ENCODE measurements at places on chromosomes 7 and 10.

- no peak for DNase-seq
Observed at GRCh38 chr10:123888751-123889150, 2.9 kb downstream of the CPXM2 start.

DNA sequence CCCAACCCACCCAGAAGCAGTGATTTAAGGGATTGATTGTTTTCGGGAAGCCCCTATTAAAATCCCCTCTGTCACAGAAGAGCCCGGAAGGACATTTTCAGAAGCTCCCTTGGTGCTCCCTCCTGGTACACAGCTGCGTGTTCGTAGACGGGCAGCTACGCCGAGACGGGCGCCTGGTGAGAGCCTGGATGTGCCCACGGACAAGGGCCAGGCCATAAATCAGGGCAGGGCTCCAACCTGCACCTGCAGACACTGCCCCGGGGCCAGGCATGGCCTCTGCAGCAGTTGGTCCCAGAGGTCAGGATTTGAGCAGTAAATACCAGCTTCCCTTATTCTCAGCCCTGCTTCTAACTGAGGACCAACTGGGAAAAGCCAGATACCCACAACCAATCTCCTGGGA, 106.8 kb downstream of the PAXIP1 start:
- no peak for DNase-seq

- DNase-seq = no peak
Observed at GRCh38 chr7:65503434-65504152, 129.9 kb downstream of the ZNF92 start.

DNA sequence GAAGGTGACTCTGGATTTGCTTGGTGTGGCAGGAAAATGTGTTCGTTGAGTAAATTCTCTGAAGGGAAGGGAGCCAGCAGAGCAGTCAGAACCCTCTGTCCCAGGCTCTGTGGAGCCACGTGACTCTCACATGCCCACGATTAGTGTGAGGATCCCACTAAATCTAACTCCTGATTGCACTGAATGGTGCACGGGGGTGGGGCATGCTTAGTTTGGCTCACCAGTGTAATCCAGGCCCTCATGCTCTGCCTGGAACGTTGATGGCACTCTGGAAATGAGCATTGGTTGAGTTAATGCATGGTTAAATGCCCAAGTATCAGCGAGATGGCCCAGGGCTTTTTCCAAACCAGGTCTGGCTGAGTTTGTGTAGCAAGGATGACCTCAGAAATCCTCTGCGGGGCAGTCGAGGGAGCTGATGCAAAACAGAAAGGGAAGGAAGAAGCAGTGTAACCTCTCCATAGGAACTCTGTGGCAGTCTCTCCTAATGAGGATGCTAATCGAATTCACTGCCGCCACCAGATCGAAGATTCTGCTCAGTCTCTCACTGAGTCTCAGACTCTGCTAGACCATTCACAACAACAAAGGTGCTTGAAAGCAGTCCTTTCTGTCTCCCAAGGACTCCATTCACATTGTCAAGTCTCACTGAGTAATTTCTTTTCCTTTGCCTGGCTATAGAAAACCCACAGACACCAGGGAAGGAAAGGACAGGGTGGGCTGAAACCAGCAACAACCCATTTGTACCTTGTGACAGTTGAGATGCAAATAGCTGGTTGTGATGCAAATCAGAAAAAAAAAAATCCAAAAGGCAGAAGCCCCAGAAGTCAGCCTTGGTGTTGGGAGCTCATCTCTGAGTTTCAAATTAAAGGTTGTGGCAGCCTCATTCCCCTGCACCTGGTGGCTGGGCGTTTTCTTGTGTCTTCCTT, 98.1 kb downstream of the C10orf105 start:
- no peak for DNase-seq

DNA sequence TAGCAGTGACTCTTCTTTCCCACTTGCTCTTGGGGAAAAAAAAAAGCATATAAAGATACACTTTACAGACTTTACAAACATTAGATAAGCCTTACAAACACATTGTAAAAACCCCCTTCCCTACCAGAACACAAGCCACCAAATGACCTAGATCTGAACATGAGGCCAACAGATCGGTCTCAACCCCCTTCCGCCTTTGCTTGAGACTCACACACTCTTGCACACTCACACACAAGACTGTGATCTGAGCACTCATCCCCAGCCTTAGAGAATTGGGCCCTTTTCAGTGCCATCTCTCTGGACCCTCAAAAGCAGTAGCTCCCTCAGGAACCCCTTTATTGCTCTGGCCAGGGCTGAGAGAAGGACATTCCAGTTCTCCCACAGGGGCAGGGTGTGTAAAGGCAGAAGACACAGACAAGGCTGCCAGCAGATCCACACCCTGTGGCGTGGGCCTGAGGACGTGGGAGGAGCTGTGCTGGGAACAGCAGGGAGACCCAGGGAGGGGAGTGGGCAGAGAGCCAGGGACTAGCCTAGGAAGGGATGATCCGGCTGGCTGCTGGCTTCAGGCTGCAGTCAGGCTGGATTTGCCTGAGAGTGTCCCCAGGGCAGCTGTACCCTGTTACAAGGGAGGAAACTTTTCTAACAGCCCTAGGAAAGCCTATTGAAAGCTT, 206.7 kb downstream of the KIAA1217 start:
- DNase-seq = no peak

DNA sequence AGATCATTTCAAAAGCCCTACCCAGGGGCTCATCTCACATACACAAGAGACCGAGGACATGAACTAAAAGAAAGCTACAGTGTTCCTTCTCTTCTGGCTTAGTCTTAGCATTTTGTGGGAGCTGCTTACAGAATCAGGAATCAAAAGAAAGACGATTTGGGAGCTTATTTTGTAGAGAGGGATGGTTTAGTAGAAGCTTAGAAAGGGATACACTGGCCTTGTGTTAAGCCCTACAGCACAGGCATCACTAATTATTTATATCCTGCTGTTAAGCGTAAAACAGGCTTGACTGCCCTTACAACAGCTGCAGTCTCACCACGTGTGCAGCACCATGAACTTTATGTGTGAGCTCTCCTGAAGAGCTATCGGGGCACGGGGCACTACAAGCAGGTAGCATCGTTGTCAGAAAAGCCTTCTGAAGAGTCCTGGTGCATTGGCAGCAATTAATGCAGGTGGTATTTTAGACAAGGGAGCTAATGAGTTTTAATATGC, 798.3 kb downstream of the NXPH1 start:
- no peak for DNase-seq

DNA sequence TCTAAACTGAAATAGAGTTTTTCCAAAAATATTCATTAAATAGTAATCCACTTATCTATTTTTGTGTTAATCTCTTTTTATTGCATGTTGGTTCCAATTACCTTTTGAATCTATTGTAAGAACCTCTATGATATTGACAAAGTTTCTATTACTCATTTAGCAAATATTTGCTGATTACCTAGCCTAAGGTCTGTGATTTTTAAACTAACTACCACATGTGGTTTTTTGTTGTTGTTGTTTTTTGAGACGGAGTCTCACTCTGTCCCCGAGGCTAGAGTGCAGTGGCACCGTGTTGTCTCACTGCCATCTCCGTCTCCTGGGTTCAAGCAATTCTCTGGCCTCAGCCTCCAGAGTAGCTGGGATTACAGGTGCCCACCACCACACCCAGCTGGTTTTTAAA, 2.0 kb upstream of the ASB13 start:
- no peak for DNase-seq

- peak; percentile 40 for DNase-seq
Observed at GRCh38 chr10:97332591-97333350, 1.8 kb downstream of the FRAT2 start.

GRCh38 chr7:113307147-113307546, 188.8 kb upstream of the SMIM30 start:
- no peak for DNase-seq

DNA sequence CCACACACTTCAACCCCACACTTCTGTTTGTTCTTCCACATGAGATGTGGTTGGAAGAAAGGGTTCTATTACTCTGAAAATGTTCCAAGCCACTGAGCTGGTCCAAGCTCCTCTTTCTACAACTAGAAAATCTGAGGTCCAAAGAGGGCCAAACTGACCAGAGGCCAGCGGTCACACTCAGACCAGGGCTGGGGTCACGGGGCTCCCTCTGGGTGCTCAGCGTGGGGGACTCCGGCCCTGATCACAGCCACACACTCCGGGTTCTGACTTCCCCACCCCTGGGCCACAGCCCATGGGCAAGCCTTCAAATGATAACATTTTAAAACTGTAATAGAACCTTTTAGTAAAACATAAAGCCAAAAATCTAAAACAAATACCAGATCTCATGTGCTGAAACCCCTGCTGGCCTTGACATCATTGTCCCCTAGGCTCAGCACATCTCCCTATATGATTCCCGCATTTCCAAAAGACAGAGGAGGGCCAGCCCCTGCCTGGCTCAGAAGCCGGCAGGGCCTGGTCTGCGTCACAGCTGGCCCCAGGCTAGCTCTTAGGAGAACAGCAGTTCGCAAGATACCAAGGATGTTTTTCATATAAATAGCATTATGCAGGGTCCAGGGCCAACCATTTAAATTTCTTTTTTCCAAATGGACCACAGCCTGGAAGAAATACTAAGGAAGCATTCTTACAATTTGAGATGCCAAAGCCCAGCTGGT, 3.3 kb downstream of the CRYGN start:
- DNase-seq = no peak

DNA sequence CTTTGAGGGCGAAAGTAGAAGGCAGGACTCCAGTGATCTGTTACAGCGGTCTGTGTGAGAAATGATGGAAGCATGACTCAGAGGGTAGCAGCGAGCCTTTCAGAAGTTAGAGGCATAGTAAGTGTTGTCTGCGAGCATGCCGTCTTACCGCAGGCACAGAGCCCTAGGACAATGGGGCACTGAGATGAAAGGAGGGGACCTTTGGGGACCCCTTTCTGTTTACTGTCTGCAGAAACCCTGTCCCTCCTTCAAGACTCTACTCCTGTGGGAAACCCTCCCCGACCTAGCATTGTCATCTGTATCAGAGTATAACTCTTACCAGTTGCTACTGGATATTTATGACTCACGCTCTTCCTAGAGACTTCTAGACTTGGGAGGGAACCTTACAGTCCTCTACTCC, 87.2 kb upstream of the AGK start:
- no peak for DNase-seq

DNA sequence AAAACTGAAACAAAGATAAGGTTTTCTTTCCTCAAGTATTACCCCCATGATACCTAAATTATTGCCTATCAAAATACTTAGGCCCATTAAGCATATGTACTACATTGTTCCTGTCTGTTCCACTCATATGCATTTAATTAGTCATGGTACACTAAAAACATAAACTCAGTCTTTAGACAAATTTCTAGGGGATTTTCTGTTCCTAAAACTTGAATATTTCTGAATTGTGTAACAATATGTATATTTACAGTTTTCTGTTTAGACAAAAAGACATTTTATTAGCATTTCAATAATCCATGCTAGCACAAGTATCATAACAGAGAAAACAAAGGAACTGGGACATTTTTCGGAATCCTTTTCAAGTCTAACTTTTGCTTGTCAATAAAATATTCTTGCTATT, 234.2 kb downstream of the CRPPA start:
- no peak for DNase-seq

- DNase-seq = no peak
Observed at GRCh38 chr10:77649333-77650331, 12.0 kb upstream of the KCNMA1 start.

DNA sequence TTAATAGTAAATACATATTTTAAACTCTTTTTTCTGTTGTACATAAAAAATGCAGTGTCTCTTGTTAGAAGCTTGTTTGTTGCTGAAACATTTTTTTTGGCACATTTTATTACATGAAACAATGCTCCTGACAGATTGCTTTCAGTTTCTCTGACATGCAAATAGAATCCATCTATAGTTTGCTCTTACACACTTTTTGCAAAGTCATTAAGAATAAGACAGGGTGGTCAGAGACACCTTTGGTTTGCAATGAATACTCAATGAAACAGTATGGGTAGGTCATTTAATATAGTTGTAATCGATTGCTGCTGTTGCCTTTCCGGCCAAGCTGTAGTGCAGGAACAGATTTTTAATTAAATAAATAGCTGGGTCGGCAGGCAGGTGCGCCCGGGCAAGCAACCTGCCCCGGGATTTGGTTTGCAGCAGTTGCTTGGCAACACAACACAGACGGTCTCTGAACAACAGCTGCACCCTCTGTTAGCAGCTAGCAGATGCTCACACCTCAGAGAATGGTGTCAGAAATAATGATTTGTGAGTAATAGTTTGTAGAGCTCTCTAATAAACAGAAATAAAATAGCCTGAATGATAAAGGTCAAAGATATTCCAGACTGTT, 115.7 kb upstream of the CACNA2D1 start:
- DNase-seq = no peak

GRCh38 chr7:74708569-74709275, 51.2 kb downstream of the GTF2I start:
- no peak for DNase-seq

GRCh38 chr7:65475734-65476319, 102.2 kb downstream of the ZNF92 start:
- DNase-seq = no peak

GRCh38 chr10:107814865-107815487, 650.5 kb upstream of the SORCS1 start:
- DNase-seq = no peak

DNA sequence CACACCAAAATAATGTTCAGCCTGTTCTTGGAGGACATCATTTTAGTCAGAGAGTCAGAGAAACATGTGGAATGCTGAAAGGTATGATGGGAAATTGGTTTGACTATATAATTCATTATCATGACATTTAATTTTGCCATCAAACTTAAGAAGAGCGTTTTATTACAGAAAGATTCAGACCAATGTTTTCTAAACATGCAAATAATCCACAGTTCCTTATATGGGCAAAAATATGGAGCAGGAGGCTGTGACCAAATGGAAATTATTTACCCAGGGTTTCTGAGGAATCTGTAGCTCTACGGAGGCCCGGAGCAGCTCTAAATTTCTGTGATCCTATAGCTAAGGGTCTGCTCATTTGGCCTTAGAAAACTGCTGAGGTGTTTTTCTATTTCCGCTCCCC, 33.2 kb downstream of the LAMB4 start:
- DNase-seq = no peak

- DNase-seq = no peak
Observed at GRCh38 chr10:66283874-66284464, 641.9 kb upstream of the LRRTM3 start.

- no peak for DNase-seq
Observed at GRCh38 chr10:116141855-116142254, 131.2 kb downstream of the GFRA1 start.

DNA sequence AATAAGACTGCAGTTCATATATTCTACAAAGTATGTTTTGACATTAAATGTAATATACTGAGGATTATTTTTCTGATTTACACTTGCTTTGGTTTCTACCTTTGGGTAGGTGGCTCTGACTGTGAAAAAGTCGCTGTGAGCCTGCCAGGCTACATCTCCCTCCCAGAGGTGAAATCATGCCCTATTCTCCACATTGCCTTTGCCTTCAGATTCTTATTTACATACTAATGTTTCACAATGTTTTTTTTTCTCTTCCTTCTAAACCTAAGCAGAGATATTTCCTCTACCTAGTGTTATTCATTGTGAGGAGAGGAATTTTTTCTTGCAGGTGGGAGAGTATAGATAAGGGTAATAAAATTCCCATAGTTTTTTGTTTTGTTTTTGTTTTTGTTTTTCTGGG, 111.5 kb upstream of the ANTXRL start:
- no peak for DNase-seq

GRCh38 chr7:55567571-55567970, 4.7 kb downstream of the VOPP1 start:
- peak; percentile 26 for DNase-seq

All from activated T-cell treated with anti-CD3 and anti-CD28 coated beads, Interleukin-2, amount 50 U/mL, for 48 hours (primary cell).